CD4-positive, CD25-positive, alpha-beta regulatory T cell (primary cell): ENCODE measurements at places on chromosomes 12 and 14. TPM values are rescaled to one million over a fixed set of nuclear protein-coding genes. Genes with fewer than 3 reads are reported as not detected.

Gene NEUROD4
- not detected for polyA plus RNA-seq

Gene CS
- polyA plus RNA-seq, result 71.3 TPM

Gene FKBP3
- polyA plus RNA-seq, result 65.5 TPM

Gene SUPT16H
- polyA plus RNA-seq, result 58.8 TPM

Gene GRIP1
- polyA plus RNA-seq, result 0.22 TPM

Gene KNTC1
- polyA plus RNA-seq, result 4.0 TPM

Gene ANGEL1
- 23.4 TPM for polyA plus RNA-seq

Gene TMEM63C
- not detected for polyA plus RNA-seq

Gene NOVA1
- polyA plus RNA-seq, result not detected

Gene VRTN
- polyA plus RNA-seq, result not detected

Gene CLSTN3
- polyA plus RNA-seq, result 3.1 TPM

Gene NCOR2
- polyA plus RNA-seq, result 2.5 TPM

Gene INHBC
- not detected for polyA plus RNA-seq

Gene OVCH1
- not detected for polyA plus RNA-seq

Gene FOXA1
- polyA plus RNA-seq, result not detected

Gene LIN7A
- 0.05 TPM for polyA plus RNA-seq

Gene P2RX2
- polyA plus RNA-seq, result not detected

Gene SLC38A4
- not detected for polyA plus RNA-seq

Gene EXOC3L4
- polyA plus RNA-seq, result not detected

Gene ZNF891
- polyA plus RNA-seq, result 0.29 TPM

Gene PELI2
- 1.4 TPM for polyA plus RNA-seq

Gene GPR137C
- 0.06 TPM for polyA plus RNA-seq

Gene BBOF1
- polyA plus RNA-seq, result 0.59 TPM

Gene TOMM20L
- not detected for polyA plus RNA-seq

Gene RILPL1
- 0.13 TPM for polyA plus RNA-seq

Gene CFAP251
- not detected for polyA plus RNA-seq

Gene TGFB3
- polyA plus RNA-seq, result 0.93 TPM

Gene NOP9
- 1.6 TPM for polyA plus RNA-seq

Gene IFT43
- 16.2 TPM for polyA plus RNA-seq

Gene SLC4A8
- polyA plus RNA-seq, result 0.57 TPM

Gene ANKS1B
- 5.1 TPM for polyA plus RNA-seq

Gene C12orf56
- not detected for polyA plus RNA-seq

Gene PLA2G1B
- polyA plus RNA-seq, result 0.44 TPM

Gene EML5
- polyA plus RNA-seq, result 0.11 TPM

Gene RNU4-1
- not detected for polyA plus RNA-seq

Gene RFX4
- polyA plus RNA-seq, result not detected

Gene KRT75
- not detected for polyA plus RNA-seq

Gene C3AR1
- polyA plus RNA-seq, result 6.5 TPM

Gene KLHL33
- polyA plus RNA-seq, result not detected

Gene ZFHX2
- polyA plus RNA-seq, result not detected

Gene GPR65
- polyA plus RNA-seq, result 12.6 TPM

Gene EPS8
- polyA plus RNA-seq, result 1.8 TPM

Gene VDR
- polyA plus RNA-seq, result 4.5 TPM

Gene GPRC5D
- polyA plus RNA-seq, result not detected

Gene SRRM4
- not detected for polyA plus RNA-seq

Gene POTEG
- not detected for polyA plus RNA-seq

Gene NFATC4
- not detected for polyA plus RNA-seq

Gene KANSL2
- 40.8 TPM for polyA plus RNA-seq

Gene LRRK2
- not detected for polyA plus RNA-seq

Gene KLRC4
- not detected for polyA plus RNA-seq

Gene TDRD9
- polyA plus RNA-seq, result 0.11 TPM

Gene ERP27
- 5.3 TPM for polyA plus RNA-seq

Gene WNT1
- not detected for polyA plus RNA-seq

Gene KRT7
- 0.56 TPM for polyA plus RNA-seq

Gene TMEM179
- polyA plus RNA-seq, result not detected
